ENCODE measurements at places on chromosomes 3 and 15.

GRCh38 chr3:186909078-186909853 lies 21.1 kb upstream of the ST6GAL1 start:
- peak; percentile 81 for DNase-seq

- DNase-seq, result no peak
Measured at GRCh38 chr3:192130534-192131132, 596.7 kb downstream of the FGF12 start.

GRCh38 chr15:44199393-44199792 lies 4.3 kb upstream of the FRMD5 start:
- no peak for DNase-seq

- DNase-seq, result no peak
Measured at GRCh38 chr3:46520531-46520930, 22.8 kb downstream of the RTP3 start.

- no peak for DNase-seq
Measured at GRCh38 chr15:47963265-47963664, 157.5 kb upstream of the SLC24A5 start.

DNA sequence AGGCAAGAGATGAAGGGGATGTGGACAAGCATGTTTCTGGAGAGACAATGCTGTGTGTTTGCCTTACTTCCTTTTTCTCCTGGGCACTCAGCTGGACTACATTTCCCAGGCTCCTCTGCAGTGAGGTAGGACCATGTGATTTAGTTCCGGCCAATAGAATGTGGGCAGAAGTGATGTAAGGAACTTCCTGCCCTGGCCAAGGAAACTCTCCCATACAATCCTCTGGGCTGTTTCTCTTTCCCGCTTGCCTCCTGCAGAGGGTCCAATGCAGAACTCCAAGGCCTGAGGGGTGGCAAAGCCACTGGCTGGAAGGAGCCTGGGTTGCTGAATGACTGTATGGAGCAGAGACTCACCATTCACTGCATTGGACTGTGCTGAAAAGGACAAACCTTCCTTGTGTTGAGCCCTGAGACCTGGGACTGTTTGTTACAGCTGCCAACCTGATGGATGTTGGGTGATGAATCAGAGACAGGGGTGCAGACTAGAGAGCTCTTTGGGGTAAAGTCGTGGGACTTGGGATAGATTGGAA lies 82.7 kb upstream of the SLC6A6 start:
- DNase-seq, result no peak

- no peak for DNase-seq
Measured at GRCh38 chr3:45872569-45872968, 13.8 kb upstream of the CCR9 start.

DNA sequence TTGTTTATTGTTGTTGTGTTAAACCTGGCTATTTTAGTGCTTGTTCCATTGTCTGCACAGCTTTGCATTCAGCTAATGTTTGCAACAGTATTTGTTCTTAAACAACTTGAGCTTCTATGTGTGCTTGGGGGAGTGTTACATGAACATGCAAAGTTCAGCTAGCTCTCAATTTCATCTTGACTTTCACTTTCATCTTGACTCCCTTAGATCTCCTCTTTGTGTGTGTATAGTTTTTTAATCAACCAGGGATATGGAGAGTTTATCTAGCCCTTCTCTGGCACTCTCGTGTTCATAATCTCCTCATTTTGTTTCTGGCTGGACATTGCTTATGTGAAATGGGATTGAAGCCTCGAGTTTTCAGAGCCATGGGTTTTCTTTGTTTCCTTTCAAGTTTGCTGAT lies 212.4 kb upstream of the ZBTB20 start:
- no peak for DNase-seq

GRCh38 chr3:70085613-70086012 lies 86.1 kb downstream of the SAMMSON start:
- DNase-seq, result no peak

DNA sequence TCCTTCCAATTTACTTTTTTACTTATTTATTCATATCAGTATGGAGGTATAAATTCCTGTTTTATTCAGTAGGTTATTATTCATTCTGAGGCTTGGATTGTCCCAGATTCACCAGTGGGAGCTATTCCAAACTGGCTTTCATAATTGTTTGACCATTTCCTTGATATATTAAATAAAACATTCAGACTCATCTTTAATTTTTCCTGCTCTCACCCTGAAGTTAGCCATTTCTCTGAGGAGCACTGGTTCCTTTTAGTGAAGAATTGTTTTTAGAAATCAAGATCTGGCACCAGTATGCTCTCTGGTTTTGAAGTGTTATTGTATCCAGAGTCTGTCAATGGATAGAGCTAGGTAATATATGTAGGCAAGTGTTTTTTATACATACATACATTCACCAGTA lies 66.9 kb upstream of the DCBLD2 start:
- no peak for DNase-seq

DNA sequence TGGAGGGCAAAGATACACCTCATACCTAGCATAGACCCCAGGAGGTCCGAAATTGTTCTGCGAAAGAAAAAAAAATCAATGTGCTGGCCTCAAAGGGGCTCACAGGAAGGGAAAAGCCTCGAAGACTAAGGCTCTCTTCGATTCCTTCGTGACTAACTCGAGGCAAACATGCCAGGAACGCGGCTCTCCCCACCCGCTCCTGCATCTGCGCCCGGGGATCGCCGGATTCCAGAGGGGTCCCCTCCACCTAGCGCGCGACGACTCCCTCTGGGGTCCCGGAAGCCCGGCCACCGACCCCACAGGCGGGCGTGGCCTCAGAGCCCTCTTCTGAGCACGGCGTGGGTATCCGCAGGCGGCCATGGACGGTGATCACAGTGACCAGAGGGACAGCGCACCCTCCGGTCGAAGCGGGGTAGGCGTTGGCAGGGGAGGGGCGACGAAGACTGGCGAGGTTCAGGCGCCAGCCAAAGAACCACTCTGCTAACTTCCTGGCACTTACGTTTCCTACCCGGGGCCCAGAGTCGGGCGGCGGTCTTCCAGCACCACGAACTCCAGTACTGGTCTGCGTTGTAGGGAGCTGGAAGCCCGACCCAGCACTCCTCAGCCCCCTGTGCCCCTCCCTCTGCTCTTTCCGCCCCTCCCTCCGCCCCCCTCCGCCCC lies 515 bp upstream of the EIF3J start:
- DNase-seq, result no peak

GRCh38 chr3:62500556-62501288 lies 127.4 kb upstream of the FEZF2 start:
- DNase-seq, result no peak

DNA sequence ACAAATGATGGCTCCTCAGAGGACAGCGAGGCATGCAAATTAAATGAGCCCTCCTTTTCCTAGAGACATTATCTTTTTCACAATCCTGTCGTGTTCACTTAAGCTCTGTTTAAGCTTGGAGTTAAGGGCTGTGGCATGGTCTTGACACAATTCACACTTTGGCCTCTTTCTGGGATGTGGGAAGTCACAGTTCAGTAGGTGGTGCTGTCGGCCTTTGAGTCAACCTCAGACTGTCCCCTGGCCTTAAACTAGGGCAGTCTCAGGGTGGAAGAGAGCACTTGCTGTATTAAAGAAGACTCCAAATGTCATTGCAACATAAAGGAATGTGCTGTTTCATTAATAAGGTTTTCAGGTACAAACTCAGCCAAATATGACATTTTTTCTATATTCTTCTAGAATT lies 351.0 kb downstream of the MCTP2 start:
- DNase-seq, result no peak

- no peak for DNase-seq
Measured at GRCh38 chr3:15579051-15579450, 22.3 kb downstream of the HACL1 start.

DNA sequence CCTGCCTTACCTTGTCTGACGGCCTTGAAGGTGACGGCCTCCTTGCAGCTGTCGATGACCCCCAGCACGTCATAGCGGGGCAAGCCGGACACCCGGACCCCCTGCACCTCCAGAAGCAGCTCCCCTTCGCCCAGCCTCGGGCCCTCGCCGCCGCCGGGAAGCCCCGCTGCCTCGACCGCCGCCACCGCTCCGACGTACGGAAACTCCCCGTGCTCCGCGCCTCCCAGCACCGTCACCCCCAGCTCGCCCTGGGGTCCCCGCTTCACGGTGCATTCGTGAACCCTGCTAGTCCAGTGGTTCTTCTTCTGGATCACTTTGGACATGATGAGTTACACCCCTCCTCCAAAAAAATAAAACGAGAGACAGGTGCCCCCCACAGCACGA lies 740 bp downstream of the MAGI1 start:
- peak; percentile 58 for DNase-seq

DNA sequence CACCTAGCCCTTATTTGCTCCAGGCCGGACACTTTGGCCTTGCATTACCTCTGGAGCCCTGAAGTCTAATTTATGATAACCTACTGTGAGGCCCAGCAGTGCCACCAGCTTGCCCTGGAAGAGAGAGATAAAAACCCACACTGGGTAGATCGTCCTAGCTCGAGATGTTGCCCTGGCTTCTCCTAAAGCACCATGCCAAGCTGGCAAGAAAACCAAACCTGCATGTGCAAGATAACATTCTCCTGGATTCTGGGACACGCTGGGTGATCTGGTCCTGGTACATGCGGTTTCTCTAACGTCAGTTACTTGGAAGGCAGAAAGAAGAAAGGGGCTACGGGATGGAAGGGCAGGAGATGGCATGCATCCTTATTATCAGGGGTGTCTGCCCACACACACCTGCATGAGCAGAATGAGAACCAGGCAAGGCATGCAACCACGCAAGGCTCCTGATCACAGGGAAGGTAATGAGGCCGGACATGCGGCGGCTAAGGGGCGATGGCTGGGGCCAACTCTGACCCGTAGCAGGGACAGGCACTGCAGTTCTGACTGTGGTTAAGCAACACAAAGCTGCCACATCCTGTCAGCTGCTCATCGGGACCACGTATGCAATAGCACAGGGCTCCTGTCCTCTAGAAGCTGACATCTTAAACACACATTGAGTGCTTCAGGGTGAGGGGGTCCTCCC lies 73.0 kb downstream of the OXNAD1 start:
- peak; percentile 64 for DNase-seq

GRCh38 chr15:98651036-98651481 lies 2.7 kb downstream of the IGF1R start:
- no peak for DNase-seq

GRCh38 chr15:53831907-53832770 lies 72.7 kb upstream of the WDR72 start:
- DNase-seq, result no peak

- DNase-seq, result no peak
Measured at GRCh38 chr3:197270558-197271317, 27.7 kb downstream of the DLG1 start.
